Activated T-helper 9 cell treated with anti-CD3 and anti-CD28 coated beads, Interleukin-2, amount 50 U/mL, for 16 hours (primary cell): ENCODE measurements at places on chromosomes 4 and X.

- DNase-seq = no peak
Measured at GRCh38 chr4:52628543-52628942, 30.6 kb downstream of the USP46 start.

DNA sequence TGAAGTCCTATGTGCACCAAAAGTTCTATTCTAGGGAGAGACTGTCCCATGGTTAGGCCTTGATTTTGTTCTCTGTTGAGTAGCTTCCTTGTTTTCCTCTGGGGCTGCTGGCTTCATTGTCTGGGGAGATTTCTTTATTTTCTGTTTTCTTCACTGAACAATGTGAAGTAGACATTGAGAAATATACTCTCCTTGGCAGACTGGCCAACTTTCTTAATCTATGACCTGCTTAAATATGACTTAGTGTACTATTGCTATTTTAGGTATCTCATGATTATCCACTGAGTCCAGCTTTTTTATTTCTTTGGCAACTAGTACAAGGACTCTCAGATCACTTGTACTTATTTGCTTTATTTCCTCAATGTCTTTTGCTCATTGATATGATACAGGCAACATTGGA lies 1594.6 kb downstream of the ARAP2 start:
- no peak for DNase-seq

DNA sequence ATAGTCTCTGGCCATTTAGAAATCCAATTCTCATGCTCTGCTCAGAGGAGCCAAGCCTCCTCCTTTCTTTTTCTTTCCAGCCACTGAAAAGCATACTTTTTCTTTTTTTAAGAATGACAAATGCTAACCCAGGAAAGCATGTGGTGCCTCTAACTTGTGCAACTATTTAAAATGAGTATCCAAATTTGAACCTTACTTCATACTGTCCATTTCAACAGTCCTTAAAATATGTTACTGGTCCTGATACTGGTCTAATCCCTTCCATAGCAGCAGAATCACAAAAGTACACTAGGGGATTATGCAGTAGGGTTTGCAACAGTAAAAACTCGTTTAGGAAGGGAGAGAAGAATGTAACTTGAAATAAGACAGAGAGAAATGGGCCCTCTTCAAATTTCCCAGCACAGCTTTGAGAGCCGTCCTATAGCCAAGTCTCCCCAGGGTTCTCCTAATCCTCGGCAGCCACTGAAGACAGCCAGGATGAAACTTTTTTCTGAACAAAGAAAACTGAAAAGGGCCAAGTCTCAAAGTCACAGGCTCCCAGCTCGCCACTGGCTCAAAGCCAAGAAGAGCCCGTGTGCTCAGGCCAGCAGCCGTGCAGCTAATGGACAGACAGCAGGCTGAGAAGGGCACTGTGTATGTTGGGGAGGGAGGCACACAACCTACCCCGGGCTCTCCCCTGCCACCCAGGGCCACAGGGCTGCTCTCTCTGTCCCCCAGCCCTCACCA lies 39.5 kb downstream of the GPC4 start:
- no peak for DNase-seq

GRCh38 chr4:118968005-118968404 lies 79.4 kb downstream of the SYNPO2 start:
- DNase-seq = no peak

DNA sequence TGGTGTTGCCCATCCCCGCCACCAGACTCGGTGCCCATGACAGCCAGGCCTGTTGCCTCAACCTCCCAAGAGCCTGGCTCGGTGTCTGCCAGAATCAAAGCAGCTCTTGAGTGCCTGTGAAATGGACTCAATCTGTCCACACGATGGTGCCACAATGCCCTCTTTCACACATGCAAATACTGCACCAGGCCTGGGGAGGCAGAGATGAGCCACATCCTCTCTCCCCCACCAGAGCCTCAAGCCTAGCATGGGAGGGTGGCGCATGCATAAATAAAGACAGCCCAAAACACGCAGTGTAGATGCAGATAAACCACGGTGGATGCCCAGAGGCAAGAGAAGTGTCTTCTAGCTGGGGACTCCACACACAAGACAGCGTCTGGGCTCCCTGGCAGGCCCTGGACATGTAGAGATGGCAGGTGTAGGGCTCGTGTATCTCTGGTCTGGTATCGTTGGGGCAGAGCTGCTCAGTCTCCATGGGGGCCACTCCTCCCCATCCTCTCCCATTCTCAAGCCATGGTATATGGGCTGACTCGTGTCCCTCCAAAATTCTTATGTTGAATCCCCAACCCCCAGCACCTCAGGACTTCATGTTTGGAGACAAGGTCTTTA lies 65.6 kb downstream of the JAKMIP1 start:
- peak; percentile 20 for DNase-seq

DNA sequence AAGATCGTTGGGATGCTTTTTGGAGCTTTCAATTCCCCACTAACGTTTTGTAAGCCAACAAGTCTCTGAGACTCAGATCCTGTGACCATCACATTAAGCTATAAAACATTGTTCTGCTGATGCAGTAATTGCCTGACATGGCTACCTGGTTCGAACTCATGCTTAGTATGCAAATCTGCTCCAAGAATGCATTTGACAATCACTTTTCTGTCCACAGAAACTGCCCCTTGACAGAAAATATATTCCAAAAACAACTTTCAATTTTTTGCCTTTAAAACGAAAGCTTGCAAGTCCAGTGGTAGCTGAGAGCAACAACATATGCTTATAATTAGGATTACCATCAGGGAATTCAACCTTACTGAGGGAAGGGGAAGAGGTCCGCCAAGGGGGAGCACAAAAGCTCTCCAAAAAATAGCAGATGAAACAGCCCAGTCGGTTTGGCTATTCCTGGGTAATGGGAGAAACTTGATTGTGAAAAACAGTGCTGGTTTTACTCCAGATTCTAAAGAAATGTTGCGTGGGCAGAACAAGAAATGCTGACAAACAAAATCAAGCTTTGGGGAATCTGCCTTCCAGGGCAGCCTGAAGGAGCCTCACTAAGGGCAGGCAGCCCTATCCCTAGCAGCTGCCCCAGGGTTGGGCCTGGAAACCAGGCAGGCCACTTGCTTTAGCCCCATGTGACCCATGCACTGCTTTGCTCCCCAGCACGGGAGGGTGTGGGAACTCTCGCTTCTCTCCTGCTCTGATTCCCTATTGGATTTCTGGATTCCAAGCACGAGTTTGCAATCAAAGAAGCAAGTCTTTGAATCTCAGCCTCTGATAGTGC lies 160.7 kb upstream of the LDB2 start:
- DNase-seq = no peak

- no peak for DNase-seq
Measured at GRCh38 chr4:175873707-175874106, 61.6 kb upstream of the GPM6A start.

GRCh38 chr4:117421706-117422105 lies 336.3 kb upstream of the TRAM1L1 start:
- DNase-seq = no peak

- no peak for DNase-seq
Measured at GRCh38 chrX:44282753-44283152, 60.7 kb downstream of the EFHC2 start.

DNA sequence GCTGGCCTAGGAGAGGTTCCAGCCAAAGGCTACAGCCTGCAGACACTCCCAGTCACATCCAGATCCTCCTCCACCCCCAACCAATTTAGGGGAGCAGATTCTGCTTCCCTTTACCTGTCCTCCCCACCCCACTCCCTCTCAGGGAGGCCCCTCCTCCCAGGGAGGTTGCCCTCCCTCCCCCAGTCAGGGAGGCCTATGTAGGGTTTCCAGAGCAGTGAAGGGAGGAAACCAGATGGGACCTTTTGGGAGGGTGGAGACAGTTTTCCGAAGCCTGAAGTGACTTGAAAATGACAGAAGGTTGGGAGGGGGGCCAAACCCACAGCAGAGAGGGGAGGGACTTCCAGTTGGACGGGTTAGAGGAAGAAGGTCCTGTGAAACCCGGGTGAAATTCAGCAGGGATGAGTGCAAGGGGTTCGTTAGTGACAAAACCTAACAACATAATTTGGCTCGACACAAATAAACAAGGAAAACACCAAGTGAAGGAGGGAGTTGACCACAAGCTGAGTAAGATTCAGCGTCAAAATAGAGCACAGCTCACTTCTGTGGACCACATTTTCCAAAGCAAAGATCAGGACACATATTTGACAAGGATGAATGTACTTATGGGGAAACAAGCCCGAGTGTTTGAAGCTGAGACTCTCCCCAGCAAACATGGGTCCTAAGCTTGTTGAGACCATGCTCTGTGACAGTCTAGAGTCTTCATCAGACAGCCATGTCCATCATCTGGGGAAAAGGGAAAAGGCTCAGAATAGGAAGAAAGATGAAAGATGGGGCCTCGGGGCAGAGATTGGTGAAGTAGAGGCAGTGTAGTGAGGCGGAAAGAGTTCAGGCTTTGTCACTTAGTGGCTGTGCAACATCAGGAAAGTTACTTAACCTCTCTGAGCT lies 46.4 kb downstream of the PRPS1 start:
- DNase-seq = peak; percentile 17

GRCh38 chrX:9785944-9786797 lies at the start of gene SHROOM2:
Gene SHROOM2 (plus strand): TSS chrX:9786429. CDS start chrX:9786546, 117 bp downstream.
- DNase-seq = no peak

GRCh38 chrX:73855546-73855945 lies 292.5 kb downstream of the CHIC1 start:
- DNase-seq = peak; percentile 51

DNA sequence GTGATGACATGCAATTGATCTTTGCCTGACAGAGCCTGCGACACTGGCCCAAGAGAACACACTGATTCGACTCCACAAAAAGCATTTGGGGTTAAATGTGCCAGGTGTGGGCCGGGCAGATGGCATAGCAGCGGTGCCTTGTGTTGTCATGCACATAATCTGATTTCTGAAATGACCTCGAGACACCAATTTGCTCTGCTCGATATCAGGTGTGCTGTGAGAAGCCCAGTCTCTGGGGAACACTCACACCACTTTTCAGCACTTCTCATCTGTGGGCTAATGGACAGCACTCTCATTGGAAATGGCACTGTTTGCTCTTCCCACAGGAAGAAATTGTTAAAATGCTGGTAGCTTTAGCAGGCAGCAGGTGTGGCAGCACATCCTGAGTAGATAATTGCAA lies 738.3 kb upstream of the TENM3 start:
- no peak for DNase-seq

DNA sequence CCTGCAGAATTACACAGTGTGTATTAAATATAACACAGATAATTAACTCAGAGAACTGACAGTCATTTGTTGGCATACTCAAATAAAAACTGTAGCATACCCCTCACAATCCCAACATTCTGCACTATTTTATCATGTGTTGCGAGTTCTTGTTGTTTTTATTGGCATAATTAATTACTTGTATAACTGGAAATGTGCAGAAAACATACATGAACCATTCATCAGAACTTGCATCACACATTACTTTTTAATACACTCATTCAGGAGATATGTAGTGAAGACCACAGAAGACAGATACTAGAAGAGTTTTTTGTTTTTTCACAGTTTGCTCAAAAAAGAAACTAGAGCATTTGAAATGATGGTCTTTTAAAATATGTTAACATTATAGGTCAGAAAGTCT lies 74.6 kb upstream of the NEIL3 start:
- no peak for DNase-seq
